Stomach (tissue), 19 donors: ENCODE measurements at places on chromosomes 4 and X. TPM values are rescaled to one million over a fixed set of nuclear protein-coding genes. Genes with fewer than 3 reads are reported as not detected.

- peak; percentile 68 for DNase-seq
These were observed 578 bp downstream of the DCUN1D4 start for GRCh38 chr4:51843309-51844152.

DNA sequence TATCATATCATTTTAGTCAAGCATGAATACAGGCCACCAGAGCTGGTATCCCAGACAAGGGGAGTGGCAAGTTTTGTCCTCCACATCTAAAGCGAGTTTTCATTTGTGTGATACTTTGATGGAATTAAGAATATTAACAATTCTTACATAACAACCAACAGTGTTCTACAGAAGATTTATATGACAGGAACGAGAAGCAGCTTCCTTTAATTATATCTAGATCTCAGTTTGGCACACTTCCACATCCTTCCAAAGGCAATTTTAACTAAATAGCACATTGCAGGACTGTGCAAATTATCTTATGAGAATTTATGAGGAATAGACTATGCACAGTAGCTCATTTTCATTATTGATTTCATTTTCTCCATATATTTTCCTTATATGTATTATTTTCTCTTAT is 121.2 kb upstream of the GUCY1A1 start:
- peak; percentile 31 for DNase-seq

DNA sequence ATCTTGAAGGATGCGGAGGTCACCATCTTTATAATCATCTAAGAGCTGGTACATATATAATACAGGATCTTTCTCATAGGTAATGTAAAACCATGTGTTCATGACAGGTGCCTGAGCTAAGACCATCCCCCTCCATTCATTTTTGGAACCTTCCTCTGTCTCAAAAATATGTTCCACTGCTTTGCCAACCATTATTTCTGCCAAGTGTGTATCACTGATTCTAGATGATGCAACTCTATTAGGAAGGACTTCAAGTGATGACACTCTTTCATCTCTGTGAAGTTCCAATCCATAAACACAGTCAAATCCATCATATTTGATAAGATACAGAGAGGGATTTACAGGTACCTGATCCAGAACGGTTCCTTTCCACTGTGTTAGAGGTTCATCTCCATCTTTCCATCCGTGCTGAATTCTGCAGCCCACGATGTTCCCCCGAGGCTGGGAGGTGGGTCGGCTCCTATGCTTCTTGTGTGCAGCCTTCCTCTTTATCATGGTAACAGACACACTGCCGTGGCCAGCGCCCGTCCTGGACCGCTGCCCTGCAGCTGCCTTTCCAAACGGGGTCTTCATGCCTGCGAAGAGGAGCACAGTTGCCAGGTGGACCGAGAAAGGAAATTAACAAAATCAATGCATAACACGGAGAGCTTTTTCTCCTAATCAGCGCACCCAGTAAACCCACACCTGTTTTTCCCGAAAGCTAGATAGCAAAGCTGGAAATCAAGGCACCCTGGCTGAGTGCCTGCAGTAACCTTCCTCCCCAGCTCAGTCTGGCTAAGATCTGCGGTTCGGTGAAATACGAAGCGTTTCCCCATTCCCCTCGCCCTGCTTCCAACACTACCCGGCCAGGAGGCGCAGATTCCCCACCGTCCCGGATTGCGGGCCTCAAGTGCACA is 718 bp downstream of the SPIN3 start:
- DNase-seq, result no peak

CFI gene
- polyA plus RNA-seq, result 2.5 TPM

NKX6-1 gene
- not detected for polyA plus RNA-seq

HSD17B13 gene
- polyA plus RNA-seq, result not detected

GRCh38 chr4:6746721-6747293 is 30.8 kb downstream of the BLOC1S4 start:
- DNase-seq, result peak; percentile 88

GRCh38 chrX:118764122-118764521 is 36.7 kb downstream of the IL13RA1 start:
- no peak for DNase-seq

- no peak for DNase-seq
These were observed 104.1 kb downstream of the TNIP2 start for GRCh38 chr4:2651998-2652397.

- DNase-seq, result no peak
These were observed 1176.2 kb upstream of the IGFBP7 start for GRCh38 chr4:58286335-58286734.

FRAS1 gene
- polyA plus RNA-seq, result 0.12 TPM

DNA sequence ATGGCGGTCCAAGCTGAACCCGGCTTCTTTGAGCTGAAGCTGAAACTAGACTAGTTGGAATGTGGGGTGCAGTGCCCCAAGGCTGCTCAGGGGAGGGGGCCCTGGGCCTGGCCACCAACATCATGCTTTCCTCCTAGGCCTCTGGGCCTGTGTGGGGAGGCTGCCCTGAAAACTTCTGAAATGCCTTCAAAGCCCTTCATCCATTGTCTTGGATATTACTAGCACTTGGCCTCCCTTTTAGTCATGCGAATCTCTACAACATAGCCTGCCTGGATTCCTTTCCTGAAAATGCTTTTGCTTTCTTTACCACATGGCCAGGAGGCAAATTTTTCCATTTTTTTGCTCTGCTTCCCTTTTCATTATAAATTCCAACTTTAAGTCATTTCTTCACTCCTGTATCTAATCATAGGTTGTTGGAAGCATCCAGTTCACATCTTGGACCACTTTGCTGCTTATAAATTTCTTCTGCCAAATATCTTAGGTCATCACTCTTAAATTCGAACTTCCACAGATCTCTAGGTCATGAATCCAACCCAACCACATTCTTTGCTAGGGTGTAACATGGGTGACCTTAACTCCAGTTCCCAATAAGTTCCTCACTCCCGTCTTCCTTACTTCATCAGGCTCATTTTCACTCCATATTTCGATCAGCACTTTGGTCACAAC is 103.4 kb downstream of the DDIT4L start:
- no peak for DNase-seq

DNA sequence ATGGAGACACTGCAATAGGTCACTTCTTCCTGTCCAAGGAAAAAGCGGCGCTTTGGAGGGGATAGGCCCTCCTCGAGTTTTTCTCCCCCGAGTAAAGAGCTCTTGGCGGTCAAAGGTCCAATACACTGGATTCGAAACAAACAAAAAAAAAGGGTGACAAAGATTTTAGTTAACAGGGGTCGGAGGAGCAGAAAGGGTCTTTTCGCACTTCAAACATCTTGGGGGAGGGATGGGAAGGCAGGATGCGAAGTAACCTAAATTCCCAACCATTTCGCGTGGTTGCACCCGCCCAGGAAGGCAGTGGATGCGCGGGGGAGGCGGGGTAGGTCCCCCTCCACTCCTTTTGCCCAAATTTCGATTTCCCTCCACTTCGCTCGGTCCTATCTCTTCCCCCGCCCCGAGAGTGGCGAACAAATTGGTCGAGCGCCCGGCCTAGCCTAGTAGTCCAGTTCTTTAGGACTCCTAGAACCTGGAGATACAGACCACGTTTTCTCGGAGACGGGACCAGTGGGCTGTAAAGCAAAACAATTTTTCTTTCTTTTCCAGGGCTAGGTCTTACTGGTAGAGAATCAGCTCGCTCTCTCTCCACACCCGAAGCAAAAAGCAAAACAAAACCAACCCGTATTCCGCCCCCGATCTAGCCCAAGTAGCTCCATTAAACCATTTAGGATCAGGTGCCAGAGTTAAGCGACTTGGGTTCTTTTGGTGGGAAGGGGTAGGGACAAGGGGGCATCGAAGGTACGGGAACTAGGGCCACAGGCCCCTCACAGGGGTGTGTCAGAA is 2.0 kb upstream of the STAG2 start:
- DNase-seq, result peak; percentile 49

- no peak for DNase-seq
These were observed 403.8 kb upstream of the FAT1 start for GRCh38 chr4:187127456-187127855.
